ENCODE measurements at places on chromosomes 6 and 20. TPM values are rescaled to one million over a fixed set of nuclear protein-coding genes. Genes with fewer than 3 reads are reported as not detected.
A peak's percentile ranks its signal among the peaks of the same experiment; 100 is the strongest.

- DNase-seq, result no peak
Measured at GRCh38 chr6:166168616-166169548, 1.2 kb upstream of the TBXT start.

DNA sequence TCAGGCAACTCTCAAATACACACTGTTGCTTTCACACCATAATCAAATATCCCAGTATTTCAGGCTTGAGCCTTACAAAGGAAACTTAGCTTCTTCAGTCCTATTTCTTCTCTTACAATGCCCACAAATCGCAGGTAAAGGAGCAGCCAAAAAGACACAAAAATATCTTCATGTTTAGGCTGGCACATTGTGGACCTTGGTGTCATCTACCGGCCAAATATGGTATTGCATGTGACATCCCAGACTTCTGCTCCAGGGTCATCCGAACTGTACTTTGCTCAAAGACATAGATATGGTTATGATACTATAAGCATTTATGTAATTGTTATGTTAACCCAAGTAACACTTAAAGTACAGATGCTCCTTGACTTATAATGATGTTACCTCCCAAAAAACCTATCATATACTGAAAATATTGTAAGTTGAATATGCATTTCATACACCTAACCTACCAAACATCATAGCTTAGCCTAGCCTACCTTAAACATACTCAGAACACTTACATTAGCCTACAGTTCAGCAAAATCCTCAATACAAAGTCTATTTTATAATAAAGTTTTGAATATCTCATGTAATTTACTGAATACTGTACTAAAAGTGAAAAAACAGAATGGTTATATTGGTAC lies 4.6 kb downstream of the OR2H2 start:
- peak; percentile 13 for DNase-seq

GRCh38 chr6:155079985-155080452 lies 84.9 kb downstream of the TIAM2 start:
- DNase-seq, result no peak

DNA sequence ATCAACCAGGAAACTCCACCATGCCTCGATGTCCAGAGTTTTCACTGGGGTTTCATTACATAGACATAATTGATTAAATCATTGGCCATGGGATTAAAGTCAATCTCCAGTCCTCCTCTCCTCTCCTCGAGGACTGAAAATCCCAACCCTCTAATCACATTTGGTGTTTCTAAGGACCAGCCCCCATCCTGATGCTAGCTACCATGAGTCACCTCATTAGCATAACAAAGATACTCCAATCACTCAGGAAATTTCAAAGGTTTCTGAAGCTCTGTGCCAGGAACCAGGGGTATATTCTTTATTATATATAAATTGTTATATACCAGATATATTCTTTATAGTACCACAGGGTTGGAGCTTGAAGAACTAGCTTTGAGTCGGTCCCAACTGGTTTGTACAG lies 212.9 kb upstream of the PRND start:
- no peak for DNase-seq

- DNase-seq, result no peak
Measured at GRCh38 chr20:36991703-36992102, 40.2 kb upstream of the SAMHD1 start.

DNA sequence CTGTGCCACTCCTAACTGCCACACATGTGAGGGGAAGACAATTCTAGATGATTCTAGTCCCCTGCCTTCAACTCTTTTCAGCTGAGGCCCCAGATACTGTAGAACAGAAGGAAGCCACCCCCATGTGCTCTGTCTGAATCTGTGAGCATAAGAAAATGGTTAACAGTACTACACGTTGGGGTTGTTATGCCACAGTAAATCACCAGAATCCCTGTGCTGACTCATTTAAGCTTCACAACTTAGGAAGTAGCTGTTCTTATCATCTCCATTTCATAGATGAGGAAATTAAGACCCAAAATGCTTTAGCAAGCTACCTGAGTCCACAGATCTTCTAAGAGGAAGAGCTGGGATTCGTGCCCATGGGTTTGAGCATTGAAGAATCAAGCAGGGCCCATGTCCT lies 27.4 kb upstream of the SCRT2 start:
- no peak for DNase-seq

GRCh38 chr6:16450821-16451220 lies 212.4 kb downstream of the GMPR start:
- DNase-seq, result no peak

GRCh38 chr6:109854541-109855308 lies 123.4 kb upstream of the GPR6 start:
- no peak for DNase-seq

DNA sequence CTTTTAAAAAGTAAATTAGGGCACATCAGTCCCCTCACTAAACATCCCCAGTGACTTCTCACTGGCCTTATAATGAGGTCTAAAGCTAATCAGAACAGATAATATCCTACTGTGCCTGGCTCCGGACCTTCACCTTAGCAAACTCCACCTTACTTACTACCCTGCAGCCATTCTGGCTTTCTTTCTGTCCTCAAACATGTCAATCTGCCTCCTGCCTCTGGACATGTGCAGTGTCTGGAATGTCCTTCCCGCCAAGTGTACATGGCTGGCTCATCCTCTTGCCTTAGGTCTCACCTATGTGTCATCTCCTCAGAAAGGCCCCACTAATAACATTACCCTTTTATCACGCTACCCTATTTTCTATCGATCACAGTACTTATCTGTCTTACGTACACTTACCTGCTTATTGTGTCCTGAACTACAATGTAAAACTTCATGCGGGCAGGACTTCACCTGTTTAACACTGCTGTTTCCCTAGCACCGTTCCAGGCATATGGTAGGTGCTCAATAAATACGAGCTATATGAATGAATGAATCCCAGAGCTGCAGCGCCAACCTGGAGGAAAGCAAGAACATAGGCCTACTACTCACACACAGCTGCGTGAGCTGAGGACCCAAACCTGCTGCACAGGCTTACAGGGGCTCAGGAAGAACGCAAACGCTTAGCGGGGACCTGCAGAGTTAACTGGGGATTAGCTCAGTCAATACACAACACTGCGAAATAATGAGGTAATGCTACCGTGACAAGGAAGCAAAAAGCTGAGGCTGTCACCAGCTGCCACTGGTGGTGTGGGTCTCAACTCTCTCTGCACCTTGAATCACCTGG lies 991 bp downstream of the UQCC2 start:
- DNase-seq, result no peak

GRCh38 chr6:168950858-168951214 lies 302.8 kb downstream of the THBS2 start:
- DNase-seq, result no peak

- no peak for DNase-seq
Measured at GRCh38 chr20:10644458-10645204, 29.2 kb downstream of the JAG1 start.

DNA sequence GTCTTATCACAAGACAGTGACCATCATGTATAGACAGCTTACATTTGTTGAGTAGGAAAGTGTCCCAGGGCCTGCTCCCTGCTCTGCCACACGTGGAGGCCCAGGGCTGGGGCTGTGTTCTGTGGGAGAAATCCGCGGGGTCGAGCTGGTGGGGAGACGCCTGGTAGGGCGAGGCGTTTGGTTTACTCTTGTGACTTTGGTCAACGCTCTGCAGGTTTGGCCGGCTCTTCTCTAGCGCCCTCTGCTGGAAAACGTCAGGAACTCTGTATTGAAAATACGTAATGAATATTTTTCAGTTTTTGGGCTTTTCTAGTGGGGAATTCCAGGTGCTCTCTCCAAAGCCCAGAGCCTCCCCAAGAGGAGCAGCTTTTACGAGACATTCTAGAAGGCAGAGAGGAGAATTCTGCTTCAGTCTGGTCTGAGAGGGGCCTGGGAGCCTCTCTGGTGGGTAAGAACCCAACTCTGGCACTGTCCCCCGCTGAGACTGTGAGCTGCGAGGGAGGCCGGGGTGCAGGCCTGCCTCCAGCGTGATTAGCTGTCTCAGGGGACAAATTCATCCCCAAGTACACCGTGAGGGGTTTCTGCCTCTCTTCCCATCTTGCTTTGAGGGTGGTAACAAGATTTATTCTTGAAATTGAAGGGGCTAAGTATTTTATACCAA lies 112.6 kb upstream of the RALGAPA2 start:
- DNase-seq, result peak; percentile 41

DNA sequence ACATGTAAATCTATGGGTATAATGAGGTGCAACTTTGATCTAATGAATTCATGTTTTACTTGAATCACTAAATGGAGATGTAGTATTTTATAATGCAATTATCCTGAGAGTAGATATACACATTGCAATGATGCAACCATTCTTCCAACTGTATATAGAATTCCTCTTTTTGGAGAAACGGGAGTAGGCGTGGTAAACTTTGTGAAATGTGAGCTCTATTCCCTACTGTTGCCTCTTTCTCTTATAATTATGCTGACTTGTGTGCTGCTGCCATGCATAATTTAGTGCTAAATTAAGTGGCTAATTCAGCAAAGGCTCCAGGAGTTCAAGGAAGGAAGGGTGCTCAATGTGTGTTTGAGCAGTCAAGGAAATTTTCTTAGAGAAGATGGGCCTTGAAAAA lies 116.6 kb upstream of the SLC35B3 start:
- no peak for DNase-seq

DNA sequence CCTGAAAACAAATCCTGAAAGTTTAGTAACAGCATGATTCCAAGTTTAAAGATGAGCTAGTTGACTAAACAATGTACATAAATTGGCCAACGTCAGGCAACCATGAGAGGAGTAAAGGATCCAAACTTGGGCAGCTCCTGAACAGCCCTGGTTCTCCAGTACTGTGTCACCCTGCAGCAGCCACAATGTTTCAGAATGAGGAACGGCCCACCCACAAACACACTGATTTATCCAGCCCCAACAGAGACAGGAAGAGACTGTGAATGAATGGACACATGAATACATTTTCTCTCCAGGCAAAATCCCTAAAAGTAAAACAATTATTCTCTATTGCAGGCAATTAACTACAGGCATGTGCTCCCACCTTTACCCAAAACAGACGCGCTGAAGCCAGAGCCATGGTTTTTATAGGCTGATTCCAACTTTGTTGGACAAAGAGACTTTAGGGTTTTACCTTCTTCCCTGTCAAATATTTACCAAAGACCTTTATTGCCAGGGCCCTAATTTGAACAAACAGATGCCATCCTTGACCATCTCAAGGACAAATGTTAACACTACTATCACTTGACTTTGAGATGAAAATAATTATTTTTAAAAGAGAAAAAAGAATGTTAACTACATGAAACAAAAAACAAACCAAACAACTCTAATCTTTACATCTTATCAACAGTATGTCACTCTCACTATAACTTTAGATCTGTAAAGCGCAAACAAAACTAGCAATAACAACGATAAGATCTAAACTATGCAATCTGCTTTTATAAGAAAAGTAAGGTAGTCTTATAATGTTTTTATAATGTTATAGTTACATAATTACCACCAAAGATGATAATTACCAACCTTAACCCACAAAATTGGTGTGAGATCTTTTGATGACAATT lies 22.9 kb downstream of the CNKSR3 start:
- no peak for DNase-seq

The HSF2 gene
- 32.8 TPM for polyA plus RNA-seq

The UBE2C gene
- polyA plus RNA-seq, result 84.3 TPM

The RBM38 gene
- 32.6 TPM for polyA plus RNA-seq

The SLC22A7 gene
- polyA plus RNA-seq, result 0.79 TPM

The KCNG1 gene
- 4.5 TPM for polyA plus RNA-seq

The ERMARD gene
- polyA plus RNA-seq, result 40.5 TPM

The GNL1 gene
- polyA plus RNA-seq, result 85.3 TPM

The TCP11 gene
- 2.8 TPM for polyA plus RNA-seq

The SSTR4 gene
- polyA plus RNA-seq, result not detected

The UNC5CL gene
- polyA plus RNA-seq, result 4.9 TPM

The PSORS1C2 gene
- 0.17 TPM for polyA plus RNA-seq
